ENCODE measurements at places on chromosomes 4 and X. TPM values are rescaled to one million over a fixed set of nuclear protein-coding genes. Genes with fewer than 3 reads are reported as not detected.

Gene EREG
- total RNA-seq, result not detected

- DNase-seq, result no peak
- no peaks in the 10 kb centered on the region for H3K27me3 ChIP-seq
Observed at GRCh38 chrX:124231451-124231759, 101.1 kb upstream of the TEX13D start.

DNA sequence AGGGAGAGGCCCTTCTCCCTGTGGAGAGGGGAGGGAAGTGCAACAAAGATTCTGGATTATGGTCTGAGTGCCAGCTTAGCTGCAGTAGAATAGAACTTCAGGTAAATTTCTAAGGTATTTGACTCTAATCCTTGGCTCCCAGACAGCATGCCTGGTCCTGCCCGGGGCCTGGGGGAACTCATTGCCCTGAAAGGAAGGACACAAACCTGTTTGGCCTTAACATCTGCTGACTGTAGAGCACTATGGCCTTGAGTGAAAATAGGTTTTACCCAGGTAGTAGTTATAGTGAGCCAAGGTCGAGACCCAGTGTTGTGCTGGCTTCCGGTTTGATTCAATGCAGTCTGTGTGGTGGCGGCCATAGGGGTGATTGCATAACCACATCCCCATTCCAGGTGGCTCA lies 64.4 kb downstream of the RPS6KA6 start:
- no peak for DNase-seq
- H3K36me3 ChIP-seq, result no peaks in the 10 kb centered on the region
- no peaks in the 10 kb centered on the region for H3K4me1 ChIP-seq
- H3K4me3 ChIP-seq, result no peak overlapping the region
- H3K27me3 ChIP-seq, result no peaks in the 10 kb centered on the region
- no peak overlapping the region for H3K27ac ChIP-seq

DNA sequence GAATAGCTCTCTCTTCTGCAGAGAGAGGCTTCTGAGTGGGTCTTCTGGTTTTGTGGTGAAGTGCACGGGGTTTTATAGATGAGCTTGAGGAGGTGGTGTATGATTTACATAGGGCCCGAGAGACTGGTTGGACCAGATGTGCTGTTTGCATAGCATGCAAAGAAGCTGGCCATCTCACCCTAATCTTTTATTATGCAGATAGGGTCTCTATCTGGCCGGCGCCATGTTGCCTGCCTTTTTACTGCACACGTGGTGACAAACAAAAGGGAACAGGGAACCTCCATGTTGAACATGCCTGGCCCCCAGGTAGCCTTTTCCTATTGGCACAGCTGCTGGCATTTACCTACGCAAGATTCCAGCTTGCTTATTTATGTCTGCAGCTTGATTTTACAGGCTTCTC lies 473.3 kb upstream of the FAM47C start:
- no peaks in the 10 kb centered on the region for H3K36me3 ChIP-seq
- no peaks in the 10 kb centered on the region for H3K4me1 ChIP-seq
- H3K27me3 ChIP-seq, result no peaks in the 10 kb centered on the region
- no peak for DNase-seq
- H3K4me3 ChIP-seq, result no peak overlapping the region
- no peak overlapping the region for H3K27ac ChIP-seq

DNA sequence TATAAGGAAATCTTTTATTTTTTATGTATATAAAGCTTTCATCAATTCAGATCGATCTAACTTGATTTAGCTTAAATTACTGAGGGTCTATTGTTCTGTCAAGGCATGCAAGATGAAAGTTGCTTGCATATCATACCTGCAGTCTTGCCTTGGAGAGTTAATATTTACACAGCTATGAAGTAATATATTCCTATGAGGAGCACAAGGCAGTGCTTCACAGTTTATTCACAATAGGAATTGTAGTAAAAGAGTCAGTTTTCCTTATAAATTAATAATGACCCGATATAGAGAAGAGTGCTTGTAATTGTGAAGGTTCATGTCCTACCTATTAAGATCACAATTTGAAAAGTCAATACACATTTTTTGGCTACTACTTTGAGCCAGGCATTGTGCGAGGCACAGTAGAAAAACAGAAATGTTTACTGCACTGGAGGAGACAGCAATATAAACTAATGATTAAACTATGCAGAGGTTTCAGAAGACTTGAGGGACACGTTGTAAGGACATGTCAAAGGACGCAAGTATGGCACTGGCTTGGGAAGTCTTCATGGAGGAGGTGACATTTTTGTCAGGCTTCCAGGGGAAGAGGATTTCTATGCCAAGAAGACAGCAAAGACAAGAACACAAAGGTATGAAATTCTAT lies 38.8 kb downstream of the REELD1 start:
- no peak overlapping the region for H3K4me3 ChIP-seq
- H3K27ac ChIP-seq, result no peak overlapping the region
- no peak for DNase-seq
- no peaks in the 10 kb centered on the region for H3K27me3 ChIP-seq
- H3K36me3 ChIP-seq, result peaks cover 6% of the 10 kb centered on the region

DNA sequence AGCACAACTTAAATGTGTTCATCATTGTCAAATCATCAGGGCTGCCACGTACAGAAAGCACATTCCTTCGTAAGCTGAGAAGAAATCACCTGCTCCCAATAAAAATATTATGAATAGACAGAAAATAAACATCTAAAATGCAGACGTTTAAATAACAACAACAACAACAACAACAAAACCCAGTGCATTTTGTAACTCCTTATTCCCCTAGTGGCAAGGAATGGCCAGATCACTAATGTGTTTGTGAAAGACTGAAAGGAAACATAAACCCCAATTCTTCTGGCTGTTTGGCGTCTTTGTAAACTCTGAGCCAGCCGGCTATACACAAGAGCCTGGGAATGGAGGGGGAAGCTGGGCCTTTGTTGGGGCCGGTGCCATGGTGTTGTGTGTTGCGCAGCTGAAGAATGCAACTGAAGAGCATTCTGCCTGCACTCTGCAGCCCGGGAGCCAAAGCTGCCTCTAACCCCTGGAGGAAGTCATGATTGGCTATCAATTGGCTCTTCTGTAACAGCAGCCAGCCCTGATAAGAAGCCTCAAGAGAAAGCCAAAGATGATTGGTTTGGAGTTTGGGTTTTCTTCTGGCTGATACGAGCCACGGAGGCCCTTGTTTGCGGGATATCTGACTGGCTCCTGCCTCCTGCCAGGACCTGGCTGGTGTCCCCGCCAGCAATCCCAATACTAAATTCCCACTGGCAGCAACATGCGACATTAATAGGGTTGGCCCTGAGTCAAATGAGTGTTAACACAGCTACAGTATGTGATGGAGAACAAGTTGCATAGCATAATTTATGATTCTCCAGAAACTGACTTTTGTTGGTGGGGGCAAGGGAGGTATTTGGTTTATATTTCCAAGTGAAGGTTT lies 89.7 kb upstream of the TFDP3 start:
- H3K36me3 ChIP-seq, result no peaks in the 10 kb centered on the region
- no peaks in the 10 kb centered on the region for H3K4me1 ChIP-seq
- H3K27me3 ChIP-seq, result peaks cover 2% of the 10 kb centered on the region
- no peak overlapping the region for H3K4me3 ChIP-seq
- no peak overlapping the region for H3K27ac ChIP-seq

DNA sequence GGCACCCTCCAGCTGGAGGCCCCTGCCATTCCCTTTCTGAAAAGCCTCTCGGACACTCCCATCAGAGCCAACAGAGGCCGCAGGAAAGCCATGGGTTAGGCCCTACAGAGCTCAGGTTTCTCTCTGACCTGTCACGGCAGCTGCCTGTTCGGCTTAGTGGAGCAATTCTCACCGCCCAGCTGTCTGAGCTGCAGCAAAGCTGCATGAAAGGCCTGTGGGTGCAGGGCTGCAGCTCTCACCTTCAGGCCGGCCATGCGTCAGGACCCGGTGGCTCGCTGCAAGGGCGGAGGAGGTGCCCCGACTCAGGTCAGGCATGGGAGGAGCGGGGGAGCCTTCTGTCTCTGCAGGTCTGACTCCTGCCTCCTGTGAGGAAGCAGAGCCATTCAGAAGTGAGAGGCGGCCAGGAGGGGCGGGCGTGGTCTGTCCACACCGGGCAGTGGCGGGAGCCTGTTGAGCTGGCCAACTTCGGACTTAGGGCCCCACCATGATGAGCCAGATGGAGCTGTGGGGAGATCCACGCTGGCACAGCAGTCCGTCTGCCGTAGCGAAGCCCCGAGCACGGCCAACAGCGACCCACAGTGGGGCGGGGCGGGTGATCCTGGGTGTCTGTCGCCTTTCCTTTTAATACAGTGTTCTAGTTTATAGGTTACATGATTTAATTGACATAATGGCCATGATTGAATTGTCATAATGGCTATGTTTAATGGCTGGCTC lies 23.4 kb downstream of the PDE6B start:
- H3K27ac ChIP-seq, result no peak overlapping the region
- no peaks in the 10 kb centered on the region for H3K4me1 ChIP-seq
- peaks cover 4% of the 10 kb centered on the region for H3K27me3 ChIP-seq
- no peaks in the 10 kb centered on the region for H3K36me3 ChIP-seq
- H3K4me3 ChIP-seq, result no peak overlapping the region

DNA sequence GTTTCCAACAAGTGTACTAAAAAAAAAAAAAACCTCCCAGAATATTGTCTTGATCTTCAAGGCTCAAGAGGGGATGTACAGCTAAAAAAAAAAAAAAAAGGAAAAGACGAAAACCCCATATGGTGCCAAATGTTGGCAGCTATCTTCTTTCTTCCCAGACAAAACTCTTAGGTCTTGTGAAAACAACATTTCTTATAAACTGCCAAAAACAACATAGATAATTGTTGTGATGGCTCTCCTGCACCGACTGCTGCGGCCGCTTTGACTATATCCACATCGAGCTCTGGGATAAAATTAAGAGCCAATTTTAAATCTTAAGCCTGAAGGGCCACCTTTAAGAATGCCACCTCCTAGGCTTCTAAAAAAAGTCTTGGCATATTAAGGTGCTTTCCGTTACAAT lies 23.5 kb downstream of the PDGFC start:
- H3K27me3 ChIP-seq, result no peaks in the 10 kb centered on the region
- H3K4me3 ChIP-seq, result no peak overlapping the region
- H3K36me3 ChIP-seq, result no peaks in the 10 kb centered on the region
- DNase-seq, result no peak
- no peaks in the 10 kb centered on the region for H3K4me1 ChIP-seq

- no peaks in the 10 kb centered on the region for H3K36me3 ChIP-seq
- no peak for DNase-seq
- peaks cover 4% of the 10 kb centered on the region for H3K4me1 ChIP-seq
Observed at GRCh38 chrX:120000490-120001246, 57.1 kb upstream of the NKAP start.

GRCh38 chr4:113332701-113333100 lies 283.2 kb downstream of the ANK2 start:
- no peaks in the 10 kb centered on the region for H3K36me3 ChIP-seq
- H3K27ac ChIP-seq, result no peak overlapping the region
- no peaks in the 10 kb centered on the region for H3K4me1 ChIP-seq
- H3K27me3 ChIP-seq, result peaks cover 4% of the 10 kb centered on the region

GRCh38 chr4:53921856-53922255 lies 142.5 kb downstream of the CHIC2 start:
- H3K4me1 ChIP-seq, result no peaks in the 10 kb centered on the region
- no peak overlapping the region for H3K4me3 ChIP-seq
- H3K27me3 ChIP-seq, result peaks cover 16% of the 10 kb centered on the region
- no peaks in the 10 kb centered on the region for H3K36me3 ChIP-seq
